HuH-7 (cell line): ENCODE measurements at places on chromosomes 2 and 18.
A peak's percentile ranks its signal among the peaks of the same experiment; 100 is the strongest.

DNA sequence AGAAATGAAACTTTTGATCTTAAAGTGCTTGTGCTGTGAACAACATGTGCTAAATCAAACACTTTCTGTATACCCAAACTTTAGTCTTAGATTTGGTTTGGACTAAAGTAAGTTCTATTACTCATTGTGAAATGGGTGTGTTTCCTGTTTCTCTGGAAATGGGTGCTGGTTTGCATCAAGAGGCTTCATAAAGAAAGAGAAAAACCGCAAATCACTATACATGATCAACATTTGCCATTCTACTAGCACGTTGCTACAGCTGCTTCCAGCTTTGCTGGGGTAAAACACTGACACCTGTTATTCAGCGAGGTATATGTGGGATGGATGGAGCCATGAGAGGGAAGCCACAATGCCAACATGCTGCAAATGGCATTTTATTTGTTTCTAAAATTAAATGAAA is 547.0 kb upstream of the ACVR2A start:
- DNase-seq: no peak

DNA sequence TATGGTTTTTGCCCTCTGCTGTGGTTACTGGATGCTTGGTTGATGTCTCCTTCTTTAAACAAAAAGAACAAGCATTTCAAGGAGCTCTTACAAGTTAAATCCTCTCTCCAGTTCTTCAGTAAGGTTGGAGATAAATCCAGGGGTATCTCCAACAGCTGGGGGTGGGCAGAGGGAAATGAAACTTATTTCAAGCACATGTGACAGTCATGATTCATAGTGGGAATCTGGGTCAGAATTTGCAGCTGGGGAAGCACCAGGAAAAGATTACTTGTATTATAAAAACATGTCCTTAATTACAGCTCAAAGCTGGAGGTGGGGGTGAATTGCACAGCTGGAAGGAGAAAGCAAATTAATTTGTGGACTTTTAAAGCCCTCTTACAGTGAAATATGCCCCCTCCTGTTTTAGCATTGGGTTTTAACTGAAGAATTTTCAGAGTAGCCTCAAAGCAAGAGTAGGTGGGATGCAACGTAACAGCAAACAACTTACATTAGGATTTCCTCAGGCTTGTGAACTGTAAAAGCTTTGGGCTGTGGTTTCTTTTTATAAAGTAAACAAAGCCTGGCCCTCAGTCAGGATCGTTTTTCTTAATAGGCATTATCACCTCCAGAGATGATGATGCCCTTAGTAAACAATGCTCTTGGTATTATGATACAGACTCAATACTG is 596.4 kb downstream of the NYAP2 start:
- no peak for DNase-seq

GRCh38 chr2:239351687-239352086 is 49.1 kb downstream of the HDAC4 start:
- DNase-seq: no peak

GRCh38 chr2:210544831-210545230 is 11.6 kb upstream of the CPS1 start:
- no peak for DNase-seq

- DNase-seq: no peak
Measured at GRCh38 chr2:223537651-223538601, 64.2 kb downstream of the SCG2 start.

- no peak for DNase-seq
Measured at GRCh38 chr2:178074123-178075005, 1.8 kb upstream of the PDE11A start.

DNA sequence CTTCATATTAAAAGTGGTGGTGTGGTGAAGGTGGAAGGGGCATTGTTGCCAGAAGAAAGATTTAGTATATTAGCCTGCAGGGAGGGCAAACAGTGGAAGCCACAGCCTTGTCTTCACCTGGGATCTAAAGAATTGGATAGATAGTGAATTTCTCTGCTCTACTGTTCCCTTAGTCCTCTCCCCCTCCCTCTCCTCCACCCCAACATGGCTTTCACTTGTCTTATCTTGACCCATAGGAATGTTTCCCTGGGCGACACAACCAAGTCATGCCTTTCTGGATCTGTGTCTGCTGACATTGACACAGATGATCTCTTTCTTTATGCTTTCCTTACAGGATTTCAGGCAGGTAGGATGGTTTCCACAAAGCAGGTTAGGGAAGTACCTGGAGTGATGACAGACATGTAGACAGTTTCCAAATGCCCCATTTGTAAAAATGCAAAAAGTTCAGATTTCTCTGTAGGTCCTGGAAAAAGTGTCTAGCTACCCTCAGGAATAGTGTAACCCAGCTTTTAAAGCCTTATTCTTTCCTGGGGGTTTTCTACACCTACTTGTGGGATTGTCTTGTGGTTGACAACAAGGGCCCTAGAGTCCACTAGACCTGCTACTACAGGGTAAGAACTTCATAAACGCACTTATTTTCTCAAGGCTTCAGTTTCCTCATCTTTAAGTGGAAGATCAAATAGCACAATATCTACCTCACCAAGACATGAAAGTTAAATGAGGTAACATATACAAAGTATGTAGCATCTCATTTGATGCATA is 184.2 kb upstream of the SP5 start:
- no peak for DNase-seq

- no peak for DNase-seq
Measured at GRCh38 chr2:36748166-36748565, 51.7 kb downstream of the VIT start.

DNA sequence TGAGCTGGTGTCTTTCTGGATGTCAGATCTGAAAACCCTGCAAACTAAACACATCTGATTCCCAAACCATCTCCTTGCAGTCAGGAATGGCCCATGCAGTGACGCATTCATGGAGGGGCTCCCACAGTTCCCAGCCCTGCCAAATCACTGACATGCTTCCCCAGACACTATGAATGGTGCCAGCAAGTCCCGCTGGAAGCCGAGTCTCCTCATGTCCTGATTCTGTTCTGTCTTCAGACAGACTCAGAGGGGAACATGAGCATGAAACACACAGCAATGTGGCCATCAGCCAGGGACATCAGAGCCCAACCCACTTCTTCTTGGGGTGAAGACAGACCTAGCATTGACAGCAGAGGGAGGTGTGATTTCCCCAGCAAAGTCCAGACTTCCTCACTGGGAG is 83.7 kb downstream of the TTC32 start:
- no peak for DNase-seq

DNA sequence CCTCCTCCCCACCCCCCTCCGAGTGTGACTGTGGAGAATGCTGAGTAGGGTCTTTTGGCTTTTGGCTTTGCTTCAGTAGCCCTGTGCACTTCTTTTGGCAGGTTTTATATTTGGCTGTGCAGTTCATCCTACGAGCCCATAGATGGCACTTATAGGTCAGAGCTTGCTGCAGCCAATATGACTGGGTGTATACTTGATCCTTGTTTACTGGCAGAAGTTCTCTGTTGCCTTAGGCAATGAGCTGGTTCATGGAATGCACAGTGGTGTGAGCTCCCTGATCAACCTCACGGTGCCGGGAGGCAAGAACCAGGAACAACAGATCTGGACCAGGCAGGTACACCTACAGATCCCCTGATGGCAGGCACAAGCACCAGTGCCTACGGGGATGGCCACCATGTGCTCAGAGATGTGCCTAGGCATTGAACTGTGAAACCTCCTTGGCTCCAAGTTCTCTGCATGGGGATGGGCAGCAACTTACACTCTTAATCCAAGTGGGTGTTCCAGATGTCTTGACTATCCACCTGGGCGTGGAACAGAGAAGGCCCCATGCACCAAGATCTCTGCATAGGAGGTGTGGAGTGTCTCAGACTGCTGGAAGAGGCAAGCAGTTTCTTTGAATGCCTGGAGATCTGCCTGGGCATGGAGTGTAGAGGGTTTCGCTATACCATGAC is 190.4 kb downstream of the KIAA1328 start:
- peak; percentile 1 for DNase-seq

- DNase-seq: no peak
Measured at GRCh38 chr2:203871371-203871983, 3.9 kb downstream of the CTLA4 start.
